Activated naive CD4-positive, alpha-beta T cell treated with anti-CD3 and anti-CD28 coated beads, Interleukin-2, amount 10 ng/mL, durations not matched to agents 7 days and 5 days (primary cell): ENCODE measurements at places on chromosomes 7 and 10.

GRCh38 chr10:21313691-21314090, 211.8 kb downstream of the SKIDA1 start:
- H3K36me3 ChIP-seq, result no peaks in the 10 kb centered on the region
- DNase-seq, result no peak
- H3K27me3 ChIP-seq, result no peaks in the 10 kb centered on the region
- H3K27ac ChIP-seq, result no peak overlapping the region
- no peaks in the 10 kb centered on the region for H3K4me1 ChIP-seq
- H3K4me3 ChIP-seq, result no peak overlapping the region

GRCh38 chr7:80008039-80008438, 126.6 kb upstream of the GNAI1 start:
- no peak overlapping the region for H3K4me3 ChIP-seq
- no peaks in the 10 kb centered on the region for H3K36me3 ChIP-seq
- no peak overlapping the region for H3K27ac ChIP-seq
- H3K27me3 ChIP-seq, result no peaks in the 10 kb centered on the region
- DNase-seq, result no peak
- H3K4me1 ChIP-seq, result no peaks in the 10 kb centered on the region

DNA sequence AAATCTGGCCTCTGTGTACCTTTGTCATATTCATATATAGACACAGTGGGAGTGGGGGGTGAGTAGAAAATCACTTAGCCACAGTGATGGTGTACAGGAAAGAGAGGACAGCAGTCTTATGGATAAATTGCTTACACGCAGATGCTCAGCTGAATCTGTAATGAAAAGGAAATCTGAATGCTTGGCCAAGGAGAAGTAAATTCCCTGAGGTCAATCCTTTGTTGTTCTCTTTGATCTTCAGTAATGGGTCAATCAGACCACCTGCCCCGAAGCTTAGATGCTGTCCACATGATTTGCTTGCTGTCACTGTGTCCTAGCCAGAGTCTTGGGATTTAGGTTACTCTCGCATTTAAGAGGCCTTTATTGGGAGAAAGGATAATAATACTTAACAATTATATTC, 18.4 kb upstream of the EPHB6 start:
- no peak overlapping the region for H3K4me3 ChIP-seq
- H3K36me3 ChIP-seq, result no peaks in the 10 kb centered on the region

DNA sequence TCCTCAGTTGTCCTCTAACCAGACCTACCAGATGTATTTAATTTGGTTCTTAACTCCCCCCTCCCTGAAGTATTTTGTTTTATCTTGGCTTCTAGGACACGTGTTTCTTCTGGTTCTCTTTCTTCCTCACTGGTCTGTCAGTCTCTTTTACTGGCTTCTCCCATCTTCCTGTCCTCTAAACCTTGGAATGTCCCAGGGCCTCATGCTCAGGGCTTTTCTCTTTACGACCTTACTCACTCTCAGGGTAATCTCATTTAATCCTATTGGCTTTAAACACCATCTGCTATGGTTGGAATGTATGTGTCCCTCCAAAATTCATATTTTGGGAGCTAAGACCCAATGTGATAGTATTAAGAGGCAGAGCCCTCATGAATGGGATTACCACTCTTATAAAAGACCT, 418.2 kb upstream of the PODXL start:
- no peaks in the 10 kb centered on the region for H3K27me3 ChIP-seq
- H3K4me3 ChIP-seq, result no peak overlapping the region
- no peaks in the 10 kb centered on the region for H3K36me3 ChIP-seq
- DNase-seq, result no peak

DNA sequence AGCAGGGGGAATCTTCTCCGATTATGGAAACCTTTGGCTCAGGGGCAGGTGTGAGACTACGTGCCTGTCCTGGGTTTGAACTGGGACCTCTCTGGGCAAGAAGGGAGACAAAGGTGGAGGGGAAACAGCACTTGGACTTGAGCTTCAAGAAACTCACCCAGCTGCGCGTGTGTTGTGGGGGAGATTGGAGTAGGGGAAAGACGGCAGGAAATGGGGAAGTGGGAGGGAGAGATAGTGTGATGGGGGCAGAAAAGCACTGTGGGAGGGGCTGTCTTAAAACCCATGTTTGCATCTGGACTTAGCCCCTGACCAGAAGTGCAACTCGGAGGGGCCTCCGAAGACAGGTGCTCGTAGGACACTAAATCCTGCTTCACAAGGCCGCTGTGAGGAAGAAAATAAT, 107.0 kb downstream of the HIP1 start:
- H3K36me3 ChIP-seq, result no peaks in the 10 kb centered on the region
- no peaks in the 10 kb centered on the region for H3K4me1 ChIP-seq
- H3K27ac ChIP-seq, result no peak overlapping the region
- no peak for DNase-seq
- no peak overlapping the region for H3K4me3 ChIP-seq
- H3K27me3 ChIP-seq, result peaks cover 26% of the 10 kb centered on the region

DNA sequence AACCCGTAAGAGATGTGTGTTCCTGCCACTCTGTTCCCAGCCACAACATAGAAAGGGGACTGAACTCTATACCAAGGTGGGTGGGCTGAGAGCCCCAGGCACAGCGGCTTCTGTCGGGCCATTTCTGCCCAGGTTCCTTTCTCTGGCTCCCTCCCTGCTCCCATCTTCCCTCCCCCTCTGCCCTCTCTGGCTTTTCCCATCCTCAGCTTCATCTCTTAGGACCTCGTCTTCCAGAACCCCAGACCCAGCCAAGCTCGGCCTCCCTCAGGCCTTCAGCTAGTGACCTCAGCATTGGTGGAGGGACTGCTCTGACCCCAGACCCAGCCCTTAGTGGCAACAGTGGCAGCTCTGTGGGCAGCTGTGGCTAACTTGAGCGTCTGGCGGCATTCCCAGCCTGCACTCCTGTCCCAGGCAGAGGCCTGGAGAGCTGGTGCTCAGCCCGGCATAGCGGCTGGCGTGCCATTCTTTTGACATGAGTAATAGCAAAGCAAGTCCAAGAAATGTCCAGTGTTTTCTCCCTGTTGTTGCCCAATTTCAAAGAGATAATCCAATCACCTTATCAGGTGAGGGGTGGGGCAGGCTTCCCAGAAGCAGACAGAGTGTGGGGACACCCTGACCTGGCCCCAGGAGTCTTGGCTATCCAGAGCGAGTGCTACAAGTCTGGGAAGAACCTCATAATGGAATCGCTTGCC, 15.9 kb downstream of the PTPRE start:
- peaks cover 11% of the 10 kb centered on the region for H3K27me3 ChIP-seq
- no peaks in the 10 kb centered on the region for H3K4me1 ChIP-seq
- no peak for DNase-seq
- no peak overlapping the region for H3K4me3 ChIP-seq
- H3K27ac ChIP-seq, result no peak overlapping the region
- H3K36me3 ChIP-seq, result no peaks in the 10 kb centered on the region

DNA sequence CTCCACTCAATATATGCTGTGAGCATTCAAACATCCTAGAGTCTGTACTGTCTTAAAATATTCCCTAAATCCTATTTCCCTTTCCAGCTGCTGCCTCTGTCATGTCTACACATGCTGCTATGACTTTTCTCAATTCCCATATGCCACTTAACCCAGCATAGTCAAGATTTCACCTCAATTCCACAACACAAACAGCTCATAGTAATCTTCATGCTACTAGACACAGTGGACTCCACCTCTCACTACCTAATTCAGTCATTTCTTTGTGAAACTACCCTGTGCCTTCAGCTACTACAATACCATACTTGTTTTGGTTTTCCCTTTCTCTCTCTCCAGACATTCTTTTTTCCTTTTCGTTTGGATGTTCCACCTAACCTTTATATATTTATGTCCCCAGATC, 45.5 kb downstream of the GSAP start:
- H3K27me3 ChIP-seq, result no peaks in the 10 kb centered on the region
- H3K4me1 ChIP-seq, result no peaks in the 10 kb centered on the region
- no peak for DNase-seq
- no peak overlapping the region for H3K4me3 ChIP-seq
- no peak overlapping the region for H3K27ac ChIP-seq

DNA sequence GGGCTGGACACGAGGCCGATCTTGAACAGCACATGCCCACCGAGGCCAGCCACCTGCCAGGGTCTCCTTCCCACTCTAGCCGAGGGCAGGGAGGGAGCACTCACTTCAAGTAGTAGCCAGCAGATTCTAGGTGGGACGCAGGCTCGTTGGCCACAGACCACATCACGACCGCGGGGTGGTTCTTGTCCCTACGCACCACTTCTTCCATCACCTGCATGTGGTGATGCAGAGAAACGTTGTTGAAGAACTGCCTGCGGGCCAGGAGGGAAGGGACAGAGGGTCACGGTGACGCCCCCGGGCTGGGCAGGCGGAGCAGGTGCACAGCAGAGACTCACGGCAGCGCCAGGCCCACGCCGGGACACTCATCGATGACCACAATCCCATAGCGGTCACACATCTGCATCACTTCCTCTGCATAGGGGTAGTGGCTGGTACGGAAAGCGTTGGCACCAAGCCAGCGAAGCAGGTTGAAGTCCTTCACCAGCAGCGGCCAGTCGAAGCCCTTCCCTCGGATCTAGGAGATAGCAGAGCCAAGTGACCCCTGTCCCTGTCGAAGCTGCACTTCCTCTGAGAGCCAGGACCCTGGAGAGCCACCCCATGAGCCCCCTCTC, 7.7 kb downstream of the GUSB start:
- H3K36me3 ChIP-seq, result peaks cover 39% of the 10 kb centered on the region
- no peak for DNase-seq
- no peak overlapping the region for H3K27ac ChIP-seq
- no peaks in the 10 kb centered on the region for H3K27me3 ChIP-seq
- H3K4me1 ChIP-seq, result peaks cover 3% of the 10 kb centered on the region
- no peak overlapping the region for H3K4me3 ChIP-seq

DNA sequence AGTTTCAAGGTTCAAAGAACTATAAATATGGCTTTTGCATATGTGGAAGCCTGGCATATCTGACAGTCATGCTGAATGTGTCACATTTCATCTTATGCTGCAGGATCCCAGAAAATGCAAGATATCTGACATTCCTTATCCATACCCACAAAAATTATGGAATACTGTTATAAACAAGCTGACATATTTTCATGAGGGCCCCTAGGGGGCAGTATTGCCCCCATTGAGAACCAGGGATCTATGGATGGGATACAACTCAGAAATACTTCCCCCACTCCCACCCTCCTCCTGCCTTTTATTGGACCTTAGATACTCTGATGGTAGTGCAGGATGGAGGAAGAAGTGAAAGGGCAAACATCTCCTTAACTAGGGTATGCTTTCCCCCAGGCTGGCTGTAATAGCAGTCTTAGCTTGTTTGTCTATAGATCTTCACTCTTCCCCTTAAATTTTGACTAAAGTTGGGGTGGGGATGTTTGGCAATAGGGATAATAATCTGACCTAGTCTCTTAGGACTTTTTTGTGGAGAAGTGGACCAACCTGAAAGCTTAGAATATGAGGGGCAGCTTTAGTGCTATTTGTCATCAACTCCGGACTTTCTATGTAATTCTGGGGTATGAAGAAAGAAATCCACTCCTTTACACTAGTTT, 3.5 kb upstream of the GNGT1 start:
- no peaks in the 10 kb centered on the region for H3K36me3 ChIP-seq
- no peaks in the 10 kb centered on the region for H3K4me1 ChIP-seq
- no peak overlapping the region for H3K27ac ChIP-seq
- no peaks in the 10 kb centered on the region for H3K27me3 ChIP-seq
- H3K4me3 ChIP-seq, result no peak overlapping the region

DNA sequence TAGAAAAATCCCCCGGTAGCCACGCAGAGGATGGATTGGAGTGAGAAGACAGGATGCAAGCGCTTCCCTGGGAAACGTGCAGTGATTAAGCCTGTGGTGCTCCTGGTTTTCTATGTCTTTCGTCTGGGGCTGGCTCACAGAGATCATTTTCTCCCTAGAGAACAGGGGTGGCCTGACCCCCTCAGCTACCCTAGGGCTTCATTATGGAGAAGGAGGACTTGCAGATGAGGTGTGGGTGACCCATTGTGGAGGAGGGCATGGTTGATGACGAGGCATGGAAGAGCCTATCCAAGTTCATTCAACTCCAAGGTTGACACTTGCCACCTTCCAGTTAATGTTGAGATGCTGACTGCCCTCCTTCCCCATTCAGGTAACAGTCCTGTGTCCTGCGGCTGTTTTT, 75.9 kb downstream of the VSTM4 start:
- no peaks in the 10 kb centered on the region for H3K4me1 ChIP-seq
- peaks cover 9% of the 10 kb centered on the region for H3K27me3 ChIP-seq
- no peak overlapping the region for H3K27ac ChIP-seq
- no peak overlapping the region for H3K4me3 ChIP-seq
- no peaks in the 10 kb centered on the region for H3K36me3 ChIP-seq

GRCh38 chr7:96774358-96774757, 64.7 kb upstream of the SEM1 start:
- DNase-seq, result no peak
- no peak overlapping the region for H3K27ac ChIP-seq
- H3K4me3 ChIP-seq, result no peak overlapping the region
- no peaks in the 10 kb centered on the region for H3K36me3 ChIP-seq
- H3K4me1 ChIP-seq, result no peaks in the 10 kb centered on the region
- H3K27me3 ChIP-seq, result peaks cover 9% of the 10 kb centered on the region

DNA sequence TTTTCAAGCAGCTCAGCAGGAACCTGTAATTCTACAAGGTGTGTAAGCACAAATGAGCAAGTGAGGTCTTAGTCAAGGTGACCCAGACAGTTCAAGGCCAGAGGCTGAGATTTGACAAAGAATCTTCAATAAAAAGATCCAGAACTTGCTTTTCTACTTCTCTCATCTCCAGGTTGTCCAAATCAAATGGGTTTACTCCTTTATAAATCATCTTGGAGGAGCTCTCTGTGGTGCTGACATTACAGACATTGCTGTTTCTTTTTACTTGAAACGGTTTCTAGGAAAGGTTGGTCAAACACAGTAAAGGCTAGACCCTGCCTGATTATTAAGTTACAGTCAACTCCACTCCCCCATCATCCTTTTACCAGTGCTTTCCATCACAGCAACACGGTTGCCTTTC, 504.6 kb downstream of the SORCS3 start:
- no peak overlapping the region for H3K27ac ChIP-seq
- H3K4me3 ChIP-seq, result no peak overlapping the region
- DNase-seq, result no peak
- no peaks in the 10 kb centered on the region for H3K36me3 ChIP-seq
- no peaks in the 10 kb centered on the region for H3K27me3 ChIP-seq
- H3K4me1 ChIP-seq, result no peaks in the 10 kb centered on the region

GRCh38 chr7:103751311-103751880, 238.1 kb downstream of the RELN start:
- no peaks in the 10 kb centered on the region for H3K4me1 ChIP-seq
- no peak overlapping the region for H3K27ac ChIP-seq
- H3K27me3 ChIP-seq, result no peaks in the 10 kb centered on the region
- H3K36me3 ChIP-seq, result no peaks in the 10 kb centered on the region

DNA sequence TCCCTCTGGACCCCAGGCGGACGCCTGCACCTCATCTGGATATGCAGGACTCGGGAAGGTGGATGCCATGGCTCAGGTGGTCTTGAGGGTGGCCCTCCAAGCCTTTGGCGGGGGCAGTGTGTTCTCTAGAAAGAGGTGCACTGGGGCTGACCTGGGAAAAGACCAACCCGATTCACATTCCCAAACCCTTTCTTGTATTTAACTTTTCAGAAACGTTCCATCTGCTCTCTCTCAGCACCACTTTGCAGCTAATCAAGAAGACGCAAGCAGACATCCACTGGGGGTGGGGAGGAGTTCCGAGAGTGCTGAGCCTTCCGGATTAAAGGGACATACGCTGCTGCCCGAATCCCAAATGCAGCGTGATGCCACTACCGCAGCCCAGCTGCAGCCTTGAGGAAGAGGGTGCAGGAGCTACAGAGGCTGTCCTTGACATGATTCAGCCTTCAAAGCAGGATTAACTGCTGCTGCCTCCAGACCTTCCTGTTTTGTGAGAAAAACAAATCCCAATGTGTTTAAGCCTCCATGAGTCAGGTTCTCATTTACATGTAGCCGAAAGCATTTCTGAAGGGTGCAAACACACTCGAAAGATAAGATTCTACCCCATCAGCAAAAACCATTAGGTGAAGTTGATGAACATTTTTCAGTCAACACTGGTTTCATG, 39.9 kb downstream of the RBM17 start:
- DNase-seq, result no peak
- H3K4me3 ChIP-seq, result no peak overlapping the region
- H3K4me1 ChIP-seq, result peaks cover 35% of the 10 kb centered on the region
- H3K27me3 ChIP-seq, result peaks cover 49% of the 10 kb centered on the region
- H3K36me3 ChIP-seq, result no peaks in the 10 kb centered on the region
